ENCODE measurements at places on chromosomes 16 and 17.

GRCh38 chr16:79469999-79470398 lies 130.5 kb downstream of the MAF start:
- DNase-seq: no peak

DNA sequence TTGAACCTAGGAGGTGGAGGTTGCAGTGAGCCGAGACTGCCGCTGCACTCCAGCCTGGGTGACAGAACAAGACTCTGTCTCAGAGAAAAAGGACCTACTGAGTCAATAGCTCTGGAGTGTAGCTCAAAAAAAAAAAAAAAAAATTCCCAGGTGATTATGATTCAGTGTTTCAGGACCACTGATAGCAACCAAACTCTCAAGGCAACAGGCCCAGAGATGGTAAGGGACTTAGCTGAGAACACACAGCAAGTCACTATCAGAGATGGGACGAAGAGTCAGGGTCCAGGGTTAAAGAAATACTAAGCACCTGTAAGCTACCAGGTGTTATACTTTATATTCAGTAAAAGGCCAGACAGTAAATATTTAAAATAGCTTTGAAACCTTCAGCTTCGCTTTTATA lies 335.3 kb downstream of the XYLT1 start:
- no peak for DNase-seq

- no peak for DNase-seq
These were observed 55.2 kb upstream of the GOT2 start for GRCh38 chr16:58789351-58789750.

- DNase-seq: no peak
These were observed 17.3 kb downstream of the SOCS3 start for GRCh38 chr17:78342449-78343186.

DNA sequence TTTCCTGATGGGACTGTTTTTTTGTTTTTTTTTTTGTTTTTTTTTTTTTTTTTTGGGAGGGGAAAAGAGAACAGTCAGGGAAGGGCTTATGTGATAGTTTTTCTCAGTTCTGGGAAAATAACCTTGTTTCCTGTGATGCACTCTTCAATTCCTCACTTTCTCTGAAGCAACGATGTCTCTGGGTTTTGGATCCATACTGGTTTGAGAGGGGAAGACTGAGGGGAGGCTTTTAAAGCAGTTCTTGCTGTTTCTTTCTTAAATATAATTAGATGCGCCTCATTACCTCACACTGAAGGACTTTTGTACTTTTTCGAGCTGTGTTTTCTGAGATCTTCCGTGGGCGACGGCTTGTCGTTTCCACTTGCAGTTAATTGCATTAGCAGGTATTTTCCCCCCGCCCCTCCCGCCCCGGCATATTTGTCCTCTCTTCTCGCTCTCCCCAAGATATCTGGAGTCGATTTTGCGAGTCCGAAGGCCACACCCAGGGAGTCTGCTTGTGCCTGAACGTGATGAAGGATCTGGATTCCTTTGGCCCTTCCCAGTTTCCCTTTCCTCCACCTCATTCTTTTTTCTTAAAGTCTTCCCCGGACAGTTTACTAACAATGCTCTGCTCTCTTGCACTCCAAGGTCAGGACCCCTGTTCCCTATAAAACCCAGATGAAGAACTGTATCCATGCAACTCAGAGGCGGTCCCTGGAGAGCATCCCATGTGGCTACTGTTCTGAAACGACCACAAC lies 125.2 kb upstream of the ZFHX3 start:
- DNase-seq: no peak

DNA sequence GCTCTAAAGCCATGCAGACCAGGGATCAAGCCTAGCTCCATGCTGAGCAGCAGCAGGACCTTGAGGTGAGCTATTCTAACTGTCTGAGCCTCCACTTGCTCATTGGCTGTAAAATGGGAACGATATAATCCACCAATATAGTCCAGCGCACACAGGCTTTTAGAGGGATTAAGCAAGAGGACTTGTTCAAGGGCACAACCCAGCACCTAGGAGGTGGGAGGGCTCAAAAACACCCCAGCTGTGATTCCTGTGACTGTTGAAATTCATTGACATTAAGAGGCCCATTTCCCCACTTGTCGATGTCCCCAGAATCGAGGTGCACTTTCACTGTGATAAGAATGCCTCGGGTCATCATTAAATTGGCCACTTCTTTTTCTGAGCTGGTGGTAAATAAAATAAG lies 4.1 kb downstream of the USH1G start:
- DNase-seq: no peak

DNA sequence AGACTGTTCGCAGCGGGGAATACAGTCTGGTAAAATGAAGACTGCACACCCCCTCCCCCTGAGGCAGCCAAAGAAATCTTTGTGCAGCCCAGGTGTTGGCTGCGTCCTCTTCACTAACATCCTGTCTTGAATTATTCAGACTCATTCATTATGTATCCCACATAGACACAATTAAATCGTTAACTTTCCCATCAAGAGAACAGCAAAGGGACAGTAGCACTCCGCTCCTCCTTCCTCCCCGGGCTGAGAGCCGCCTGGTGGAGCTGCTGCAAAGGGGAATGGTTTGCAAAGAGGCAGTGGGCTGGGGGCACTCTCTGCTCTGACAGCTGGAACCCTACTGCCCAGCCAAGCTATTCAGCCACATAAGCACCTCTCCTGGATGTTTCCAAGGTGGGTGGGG lies 290.0 kb upstream of the SOX9 start:
- no peak for DNase-seq

- DNase-seq: no peak
These were observed 42.8 kb upstream of the FOXF1 start for GRCh38 chr16:86467490-86467889.

- DNase-seq: no peak
These were observed 9.4 kb downstream of the B3GNT9 start for GRCh38 chr16:67141391-67141790.

DNA sequence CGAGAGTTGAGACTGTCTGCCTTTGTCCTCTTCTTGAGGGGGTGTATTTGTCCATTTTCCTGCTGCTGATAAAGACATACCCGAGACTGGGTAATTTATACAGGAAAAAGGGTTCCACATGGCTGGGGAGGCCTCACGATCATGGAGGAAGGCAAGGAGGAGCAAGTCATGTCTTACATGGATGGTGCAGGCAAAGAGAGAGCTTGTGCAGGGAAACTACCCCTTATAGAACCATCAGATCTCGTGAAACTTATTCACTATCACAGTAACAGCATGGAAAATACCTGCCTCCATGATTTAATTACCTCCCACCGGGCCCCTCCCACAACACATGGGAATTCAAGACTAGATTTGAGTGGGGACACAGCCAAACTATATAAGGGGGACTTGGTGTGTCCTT lies 338.2 kb upstream of the TNRC6C start:
- no peak for DNase-seq

GRCh38 chr16:86702824-86703588 lies 124.7 kb downstream of the FOXL1 start:
- DNase-seq: no peak

DNA sequence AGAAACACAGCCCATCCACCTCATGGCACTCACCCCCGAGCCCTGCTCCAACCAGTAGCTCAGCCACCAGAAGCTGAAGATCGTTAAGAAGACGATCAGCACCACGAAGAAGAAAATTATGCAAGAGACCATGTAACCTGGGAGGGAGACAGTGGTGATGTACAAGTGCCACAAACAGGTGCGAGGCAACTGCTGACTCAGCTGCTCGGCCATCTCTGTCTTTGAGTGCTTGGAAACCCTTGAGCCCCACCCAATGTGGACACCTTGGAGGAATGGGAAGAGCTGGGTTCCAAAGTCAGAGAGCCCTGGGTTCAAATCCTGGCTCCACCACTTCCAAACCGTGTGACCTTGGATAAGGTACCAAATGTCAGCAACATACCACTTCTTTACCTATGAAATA lies 38.1 kb upstream of the ABCC12 start:
- DNase-seq: no peak

DNA sequence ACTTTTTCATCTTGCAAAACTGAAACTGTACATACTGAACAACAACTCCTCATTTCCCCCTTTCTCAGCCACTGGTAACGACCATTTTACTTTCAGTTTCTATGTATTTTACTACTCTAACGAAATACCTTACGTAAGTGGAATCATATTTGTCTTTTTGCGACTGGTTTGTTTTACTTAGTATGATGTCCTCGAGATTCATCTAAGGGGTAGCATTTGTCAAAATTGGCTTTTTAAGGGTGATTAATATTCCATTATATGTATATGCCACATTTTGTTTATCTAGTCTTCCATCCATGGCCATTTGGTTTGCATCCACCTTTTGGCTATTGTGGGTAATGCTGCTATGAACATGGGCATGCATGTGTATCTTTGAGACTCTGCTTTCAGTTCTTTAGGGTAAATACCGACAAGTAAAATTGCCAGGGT lies 10.4 kb downstream of the KPNB1 start:
- no peak for DNase-seq

- peak; percentile 61 for DNase-seq
These were observed 470 bp downstream of the MLYCD start for GRCh38 chr16:83899272-83899897.

GRCh38 chr17:36598951-36599401 lies 2.4 kb upstream of the MRM1 start:
- DNase-seq: no peak

GRCh38 chr17:50679008-50679544 lies 28.6 kb downstream of the ANKRD40 start:
- no peak for DNase-seq

- no peak for DNase-seq
These were observed 155.8 kb upstream of the SDK2 start for GRCh38 chr17:73799781-73800627.

GRCh38 chr16:71407731-71408130 lies 34.1 kb downstream of the TLE7 start:
- no peak for DNase-seq

DNA sequence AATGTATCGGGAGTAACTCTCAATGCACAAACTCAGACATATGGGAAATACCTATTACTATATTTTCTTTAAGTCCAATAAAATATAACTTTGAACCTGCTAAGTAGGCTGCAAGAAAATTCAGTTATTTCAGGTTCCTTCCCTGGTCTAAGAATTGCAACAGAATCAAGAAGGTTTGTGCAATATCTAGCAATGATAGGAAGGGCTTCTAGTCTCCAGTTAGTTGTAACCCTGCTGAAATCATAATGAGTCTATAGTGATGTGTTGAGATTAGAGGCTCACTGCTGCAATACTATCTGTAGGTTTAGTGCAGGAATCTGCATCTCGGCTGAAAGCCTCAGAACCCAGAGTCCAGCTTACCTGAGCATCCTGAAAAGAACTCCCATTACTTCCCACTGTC lies 110.5 kb downstream of the PMP22 start:
- DNase-seq: no peak

GRCh38 chr17:81440511-81441244 lies 45.4 kb downstream of the BAHCC1 start:
- DNase-seq: no peak

- no peak for DNase-seq
These were observed 72.2 kb downstream of the RPGRIP1L start for GRCh38 chr16:53631236-53632025.

GRCh38 chr16:19252904-19253303 lies 32.6 kb upstream of the CLEC19A start:
- no peak for DNase-seq

DNA sequence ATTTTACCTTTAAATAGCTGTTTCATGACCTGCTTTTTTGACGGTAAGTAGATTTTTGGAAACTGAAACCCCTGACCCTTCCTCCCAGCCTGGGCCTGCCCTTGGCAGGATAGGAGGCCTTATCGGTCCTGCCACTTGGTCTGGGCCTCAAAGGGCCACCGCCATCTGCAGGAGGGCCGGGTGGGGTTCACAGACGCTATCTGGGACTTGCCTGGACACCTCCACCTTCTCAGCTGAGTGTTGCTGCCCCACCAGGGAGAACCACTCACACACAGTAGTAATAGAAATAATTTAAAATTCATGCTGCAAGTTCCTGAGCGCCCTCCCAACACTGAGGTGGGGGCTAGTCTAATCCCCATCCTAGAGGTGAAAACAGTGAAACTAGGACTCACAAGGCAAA lies 4.6 kb upstream of the NPRL3 start:
- DNase-seq: no peak

GRCh38 chr17:2259769-2260536 lies 43.6 kb downstream of the SMG6 start:
- no peak for DNase-seq

GRCh38 chr17:68462381-68463210 lies 5.3 kb upstream of the WIPI1 start:
- DNase-seq: peak; percentile 79

GRCh38 chr17:48139944-48140343 lies 32.4 kb downstream of the SNX11 start:
- DNase-seq: no peak

GRCh38 chr17:18185832-18186626 lies 2.4 kb downstream of the ALKBH5 start:
- peak; percentile 27 for DNase-seq

DNA sequence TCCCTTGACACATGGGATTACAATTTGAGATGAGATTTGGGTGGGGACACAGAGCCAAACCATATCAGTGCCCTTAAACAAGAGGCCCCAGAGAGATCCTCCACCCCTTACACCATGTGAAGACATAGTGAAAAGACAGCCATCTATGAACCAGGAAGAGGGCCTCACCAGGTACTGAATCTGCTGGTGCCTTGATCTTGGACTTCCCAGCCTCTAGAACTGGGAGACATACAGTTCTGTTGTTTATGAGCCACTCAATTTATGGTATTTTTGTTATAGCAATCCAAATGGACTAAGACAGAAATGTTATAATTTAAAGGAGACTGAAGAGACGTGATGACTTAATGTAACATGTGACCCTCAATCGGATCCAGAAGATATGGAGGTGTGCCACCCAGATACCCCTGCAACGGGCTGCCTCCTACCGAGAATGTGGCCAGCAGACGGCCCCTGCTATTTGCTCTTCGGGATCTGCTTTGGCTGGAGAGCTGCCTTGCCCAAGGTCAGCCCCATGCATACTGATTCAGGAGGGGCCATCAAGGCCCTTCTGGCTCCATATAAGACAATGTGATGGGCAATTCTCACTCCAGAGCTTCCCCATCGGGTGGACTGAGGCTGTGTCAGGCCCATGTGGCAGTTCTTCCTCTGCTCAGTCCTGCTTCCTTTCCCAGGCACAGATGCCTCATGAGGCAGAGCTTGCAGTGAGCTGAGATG lies 80.6 kb downstream of the NETO2 start:
- no peak for DNase-seq

All from body of pancreas (tissue), 4 donors.